Activated CD4-positive, alpha-beta T cell treated with anti-CD3 and anti-CD28 coated beads for 4 hours (primary cell): ENCODE measurements at places on chromosomes 5 and 9.

GRCh38 chr5:140575309-140575708, 10.7 kb downstream of the SLC35A4 start:
- DNase-seq: no peak

DNA sequence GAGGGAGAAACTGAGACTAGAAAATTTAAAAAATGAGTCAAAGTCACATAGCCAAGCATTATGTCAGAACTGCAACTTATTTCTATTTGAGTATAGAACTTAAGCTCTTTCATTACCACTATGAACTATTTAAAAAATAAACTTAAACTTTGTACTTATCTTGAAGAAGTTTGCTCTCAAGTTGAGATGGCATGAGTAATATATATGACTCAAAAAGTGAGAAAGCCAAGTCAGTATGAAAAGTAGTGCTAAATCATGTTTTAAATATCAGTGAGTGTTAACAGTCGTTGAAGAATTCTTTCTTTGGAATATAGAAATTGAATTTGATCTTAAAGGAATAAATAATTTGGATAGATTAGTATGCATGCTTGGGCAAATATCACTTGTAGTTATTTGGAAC, 36.3 kb upstream of the CDH10 start:
- no peak for DNase-seq

GRCh38 chr9:72396247-72397091, 31.5 kb upstream of the ZFAND5 start:
- no peak for DNase-seq

DNA sequence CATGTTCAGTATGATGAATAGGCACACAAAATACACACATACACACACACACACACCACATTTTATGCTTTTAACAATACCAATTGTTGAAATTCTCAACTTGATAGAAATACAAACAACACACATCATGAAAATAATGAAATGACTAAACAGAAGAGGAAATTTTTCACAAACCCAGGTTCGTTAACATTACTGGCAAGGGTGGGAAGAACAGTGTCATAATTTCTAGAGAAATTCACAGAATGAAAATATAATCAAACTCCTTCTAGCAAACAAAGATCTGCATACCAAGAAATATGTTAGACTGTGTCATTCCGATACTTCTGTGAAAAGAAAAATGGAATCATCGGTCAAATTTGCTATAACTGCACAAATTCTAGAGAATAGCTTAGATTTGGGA, 41.9 kb downstream of the ST8SIA4 start:
- DNase-seq: no peak

- DNase-seq: no peak
Measured at GRCh38 chr9:69412741-69413150, 87.7 kb downstream of the ENTREP1 start.

- DNase-seq: no peak
Measured at GRCh38 chr5:10339058-10339811, 14.3 kb upstream of the MARCHF6 start.
